ENCODE measurements at places on chromosomes 1 and 21. TPM values are rescaled to one million over a fixed set of nuclear protein-coding genes. Genes with fewer than 3 reads are reported as not detected.

DNA sequence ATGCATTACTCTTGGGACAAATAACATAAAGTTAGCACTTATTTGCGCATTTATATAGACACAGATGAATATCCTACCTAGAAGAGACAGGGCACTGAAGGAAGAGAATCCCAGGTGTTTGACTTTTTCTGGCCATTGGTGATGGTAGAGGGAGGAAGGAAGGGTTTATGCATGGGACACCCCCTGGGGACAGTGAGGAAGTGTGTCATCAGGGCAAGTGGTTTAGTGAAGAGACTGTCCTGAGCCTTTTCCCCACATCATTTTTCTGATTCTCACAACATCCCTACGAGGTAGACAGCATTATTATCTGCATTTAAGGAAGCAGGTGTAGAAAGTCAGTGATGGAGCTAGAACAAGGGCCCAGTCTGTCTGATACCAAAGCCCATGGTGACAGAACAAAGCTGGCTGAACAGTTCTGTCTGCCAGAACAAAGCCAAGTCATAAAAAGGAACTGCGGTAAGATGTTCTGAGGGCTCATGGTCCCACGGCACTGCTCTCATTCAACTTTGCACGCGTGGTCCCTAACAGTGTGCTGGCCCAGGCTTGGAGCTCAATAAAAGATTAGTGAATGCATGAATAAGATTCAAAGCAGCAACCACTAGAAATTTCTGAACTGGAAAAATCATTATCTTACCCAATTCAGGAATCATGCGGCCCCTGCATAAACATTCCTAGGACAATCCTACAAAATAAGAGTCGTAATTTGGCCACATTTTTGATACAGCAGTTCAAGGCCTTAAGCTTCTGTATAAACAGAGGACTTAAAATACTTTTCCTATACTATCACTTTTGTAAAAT is 12.2 kb upstream of the CDC42BPA start:
- H3K36me3 ChIP-seq: no peaks in the 10 kb centered on the region
- H3K27ac ChIP-seq: no peak overlapping the region
- H3K27me3 ChIP-seq: no peaks in the 10 kb centered on the region
- H3K4me3 ChIP-seq: no peak overlapping the region
- no peaks in the 10 kb centered on the region for H3K4me1 ChIP-seq

- no peak for DNase-seq
- H3K27me3 ChIP-seq: peaks cover 11% of the 10 kb centered on the region
Measured at GRCh38 chr1:9235096-9235459, 504 bp downstream of the H6PD start.

DNA sequence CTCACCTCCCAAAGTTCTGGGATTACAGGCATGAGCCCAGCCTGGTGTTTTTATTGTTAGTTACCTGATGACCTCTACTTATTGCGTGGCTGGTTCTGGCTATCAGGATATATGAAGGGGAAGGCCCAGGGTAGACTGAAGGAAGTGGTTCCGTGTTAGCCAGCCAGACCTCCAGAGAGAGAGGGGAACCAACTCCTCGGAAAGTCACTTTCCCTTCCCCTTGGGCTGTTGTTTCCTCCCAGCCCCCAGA is 2.5 kb upstream of the RCSD1 start:
- H3K4me1 ChIP-seq: peaks cover 55% of the 10 kb centered on the region
- DNase-seq: peak; percentile 43

DNA sequence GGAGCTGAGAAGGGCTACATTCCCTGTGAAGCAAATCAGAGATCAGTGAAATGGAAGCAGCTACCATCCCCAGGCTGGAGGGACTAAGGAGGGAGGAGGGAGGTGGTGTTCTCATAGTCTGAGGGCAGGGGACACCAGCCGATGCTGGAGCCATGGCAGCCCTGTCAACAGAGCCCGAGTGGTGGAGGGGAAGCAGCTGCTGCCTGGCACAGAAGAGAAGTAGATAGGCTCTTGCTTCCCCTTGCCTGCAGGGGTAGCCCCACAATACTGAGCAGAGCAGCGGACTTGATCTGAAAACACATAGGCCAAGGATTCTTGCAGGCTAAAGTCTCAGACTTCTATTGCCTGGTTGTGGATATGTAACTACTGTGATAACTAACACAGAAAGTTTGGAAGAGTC is 255.1 kb downstream of the FGGY start:
- no peak overlapping the region for H3K27ac ChIP-seq
- no peak overlapping the region for H3K4me3 ChIP-seq
- peaks cover 1% of the 10 kb centered on the region for H3K4me1 ChIP-seq
- peaks cover 5% of the 10 kb centered on the region for H3K27me3 ChIP-seq
- H3K36me3 ChIP-seq: peaks cover 28% of the 10 kb centered on the region

- no peaks in the 10 kb centered on the region for H3K4me1 ChIP-seq
- H3K36me3 ChIP-seq: peaks cover 4% of the 10 kb centered on the region
- no peaks in the 10 kb centered on the region for H3K27me3 ChIP-seq
- H3K4me3 ChIP-seq: no peak overlapping the region
- DNase-seq: no peak
Measured at GRCh38 chr1:82329226-82329625, 528.5 kb downstream of the ADGRL2 start.

GRCh38 chr1:244388961-244389360 is 62.7 kb downstream of the ADSS2 start:
- no peak overlapping the region for H3K4me3 ChIP-seq
- no peaks in the 10 kb centered on the region for H3K27me3 ChIP-seq
- H3K4me1 ChIP-seq: no peaks in the 10 kb centered on the region
- no peak overlapping the region for H3K27ac ChIP-seq
- DNase-seq: no peak

DNA sequence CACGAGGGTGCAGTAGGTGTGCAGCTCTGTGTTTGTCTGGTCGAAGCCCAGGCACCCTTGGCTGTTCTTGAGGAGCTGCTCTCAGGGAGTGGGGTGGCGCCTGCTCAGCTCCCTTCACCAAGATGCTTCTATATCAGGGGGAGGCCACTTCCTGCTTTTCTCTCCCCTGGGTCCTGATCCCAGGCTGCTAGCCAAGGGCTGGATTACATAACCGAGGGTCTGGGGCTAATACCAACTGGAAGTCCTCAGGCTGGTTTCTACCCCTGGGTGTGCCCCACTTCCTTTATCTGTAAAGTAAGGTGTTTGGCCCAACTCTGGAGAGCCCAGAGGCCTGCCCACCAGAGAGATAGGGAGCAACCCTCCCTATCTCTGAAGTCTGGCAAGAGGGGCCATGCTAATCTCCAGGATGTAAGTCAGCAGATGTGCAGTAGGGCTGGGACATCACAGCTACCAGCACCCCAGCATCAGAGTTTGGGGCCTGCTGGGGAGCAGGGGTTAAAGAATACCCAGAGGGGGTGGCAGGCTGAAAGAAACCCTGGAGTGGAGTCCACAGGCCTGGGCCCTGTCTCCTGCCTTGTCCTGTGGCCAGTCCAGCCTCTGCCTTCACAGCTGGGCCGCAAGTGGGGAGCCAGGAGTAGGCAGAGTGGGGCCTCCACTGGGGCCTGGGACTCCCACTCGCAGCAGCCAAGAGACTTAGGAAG is 2.1 kb downstream of the SELENBP1 start:
- peaks cover 2% of the 10 kb centered on the region for H3K27me3 ChIP-seq
- no peaks in the 10 kb centered on the region for H3K4me1 ChIP-seq
- no peak for DNase-seq
- H3K27ac ChIP-seq: no peak overlapping the region
- no peaks in the 10 kb centered on the region for H3K36me3 ChIP-seq

GRCh38 chr1:247434005-247434404 is 18.0 kb downstream of the NLRP3 start:
- H3K36me3 ChIP-seq: peaks cover 27% of the 10 kb centered on the region
- H3K27ac ChIP-seq: no peak overlapping the region
- no peaks in the 10 kb centered on the region for H3K27me3 ChIP-seq
- no peak for DNase-seq

DNA sequence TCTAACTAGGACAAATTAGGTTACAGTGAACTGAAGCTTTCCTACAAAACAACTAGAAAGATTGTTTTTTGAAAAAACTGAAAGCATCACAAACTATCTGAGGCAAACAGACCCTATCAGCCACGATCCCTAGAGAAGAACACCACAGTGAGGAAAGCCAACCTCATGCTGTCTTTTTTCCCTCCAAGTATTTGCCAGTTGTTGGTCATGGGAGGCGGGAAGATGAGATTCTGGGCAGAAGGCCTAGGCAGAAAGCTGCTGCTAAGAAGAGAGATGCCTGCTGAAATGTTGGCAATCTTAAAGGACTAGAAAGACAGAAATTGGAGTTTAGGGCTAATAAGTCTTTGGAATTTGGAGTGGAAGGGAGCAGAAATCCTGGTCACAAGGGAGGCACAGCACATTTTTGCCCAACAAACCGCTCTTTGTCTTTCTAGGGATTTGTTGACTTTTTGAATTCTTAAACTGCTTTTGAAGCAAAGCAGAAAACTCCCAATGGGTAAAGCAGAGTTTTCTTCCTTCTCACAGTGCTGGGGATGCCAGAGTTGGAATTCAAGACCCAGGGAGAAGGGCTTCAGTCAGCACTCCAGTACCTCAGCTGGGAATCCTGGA is 83.9 kb downstream of the MT1HL1 start:
- H3K36me3 ChIP-seq: peaks cover 16% of the 10 kb centered on the region
- H3K27ac ChIP-seq: no peak overlapping the region
- peaks cover 2% of the 10 kb centered on the region for H3K27me3 ChIP-seq
- H3K4me3 ChIP-seq: no peak overlapping the region
- H3K4me1 ChIP-seq: no peaks in the 10 kb centered on the region
- DNase-seq: no peak

DNA sequence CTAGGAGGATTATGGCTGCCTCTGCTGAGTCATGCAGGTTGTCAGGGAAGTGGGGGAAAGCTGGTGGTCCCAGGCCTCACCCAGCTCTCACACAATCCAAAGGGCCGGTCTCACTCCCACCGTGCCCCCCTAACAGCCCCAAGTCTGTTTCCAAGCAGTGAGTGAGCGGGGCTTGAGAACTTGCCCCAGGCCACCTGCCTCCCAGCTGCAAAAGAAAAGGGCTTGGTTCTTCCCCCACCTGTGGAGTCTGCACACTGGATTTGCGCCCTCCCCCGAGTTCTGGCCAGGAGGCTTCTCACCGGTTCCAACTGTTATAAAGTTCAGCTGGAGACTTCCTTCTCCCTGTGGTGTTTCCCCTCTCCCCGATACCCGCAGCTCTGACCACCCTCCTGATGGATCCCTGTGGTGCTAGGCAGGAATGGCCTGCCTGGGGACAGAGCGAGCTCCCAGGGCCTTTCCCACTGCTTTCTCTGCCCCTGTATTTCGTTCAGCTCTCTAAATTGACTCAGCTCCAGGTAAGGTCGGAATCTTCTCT is 222.3 kb downstream of the BARHL2 start:
- H3K36me3 ChIP-seq: no peaks in the 10 kb centered on the region
- H3K4me1 ChIP-seq: no peaks in the 10 kb centered on the region
- H3K4me3 ChIP-seq: no peak overlapping the region
- H3K27ac ChIP-seq: no peak overlapping the region
- no peak for DNase-seq

GRCh38 chr21:41665766-41666595 is 100.9 kb downstream of the RIPK4 start:
- DNase-seq: no peak
- no peak overlapping the region for H3K27ac ChIP-seq
- no peak overlapping the region for H3K4me3 ChIP-seq
- H3K36me3 ChIP-seq: no peaks in the 10 kb centered on the region
- peaks cover 3% of the 10 kb centered on the region for H3K27me3 ChIP-seq
- H3K4me1 ChIP-seq: no peaks in the 10 kb centered on the region

- H3K27ac ChIP-seq: no peak overlapping the region
- no peak for DNase-seq
- no peak overlapping the region for H3K4me3 ChIP-seq
- no peaks in the 10 kb centered on the region for H3K27me3 ChIP-seq
Measured at GRCh38 chr1:98325646-98326440, 335.7 kb upstream of the SNX7 start.

DNA sequence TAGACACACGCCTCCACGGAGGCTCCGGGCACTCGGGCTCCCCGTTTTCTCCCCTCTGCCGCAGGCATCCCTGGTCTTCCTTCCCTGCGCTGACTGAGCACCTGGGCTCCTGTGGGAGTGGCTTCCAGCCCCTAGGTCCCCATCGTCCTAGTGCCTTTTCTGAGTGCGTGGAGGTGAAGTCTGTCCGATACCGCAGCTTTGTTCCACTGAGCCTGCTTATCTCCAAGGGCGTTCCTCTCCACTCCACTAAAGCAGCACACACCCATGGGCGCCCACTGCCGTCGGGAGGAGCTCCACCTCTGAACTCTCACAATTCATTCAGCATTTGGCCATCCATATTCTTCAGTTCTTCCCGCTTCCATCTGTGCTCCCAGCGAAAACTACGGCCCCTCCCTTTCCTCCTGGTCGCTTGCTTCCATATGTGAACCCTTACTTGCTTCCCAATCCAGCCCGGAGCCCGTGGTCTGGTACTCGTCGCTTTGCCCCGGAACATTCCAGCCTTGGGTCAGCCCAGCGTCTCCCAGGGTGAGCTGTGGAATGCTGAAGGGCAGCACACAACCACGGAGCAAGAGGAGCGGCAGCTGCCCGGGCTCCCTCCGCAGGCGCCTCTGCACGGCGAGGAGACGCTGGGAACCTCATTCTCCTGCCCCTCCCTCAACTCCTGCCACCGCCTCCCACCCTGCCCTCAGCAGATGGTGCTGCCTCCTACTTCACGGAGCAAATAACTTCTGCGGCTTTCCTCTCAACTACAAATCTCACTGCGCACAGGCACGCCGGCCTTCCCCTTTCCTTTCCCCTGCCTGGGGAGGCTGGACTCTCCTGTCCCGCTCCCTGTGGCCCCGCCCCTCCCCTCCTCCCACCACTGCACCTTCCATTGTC is 27.5 kb downstream of the ATP8B2 start:
- no peak for DNase-seq
- H3K4me3 ChIP-seq: peak overlapping the region; percentile 90
- H3K27me3 ChIP-seq: peaks cover 9% of the 10 kb centered on the region
- H3K36me3 ChIP-seq: peaks cover 21% of the 10 kb centered on the region

DISP3 gene
- polyA plus RNA-seq: not detected

KRTAP10-6 gene
- polyA plus RNA-seq: not detected

OR2T11 gene
- polyA plus RNA-seq: not detected

CHODL gene
- 0.55 TPM for polyA plus RNA-seq

TMEM51 gene
- polyA plus RNA-seq: not detected

Data from immature natural killer cell (primary cell).